ENCODE measurements at places on chromosomes 3 and 15.

GRCh38 chr15:50071551-50072258 is 47.3 kb downstream of the ATP8B4 start:
- DNase-seq: no peak

GRCh38 chr3:175748087-175748730 is 889.1 kb downstream of the NAALADL2 start:
- no peak for DNase-seq

- no peak for DNase-seq
These were observed 5.6 kb downstream of the PDIA3 start for GRCh38 chr15:43751885-43752284.

- no peak for DNase-seq
These were observed 20.5 kb upstream of the STAG1 start for GRCh38 chr3:136772709-136773108.

- peak; percentile 31 for DNase-seq
These were observed 130.5 kb upstream of the EIF1B start for GRCh38 chr3:40179016-40179415.

DNA sequence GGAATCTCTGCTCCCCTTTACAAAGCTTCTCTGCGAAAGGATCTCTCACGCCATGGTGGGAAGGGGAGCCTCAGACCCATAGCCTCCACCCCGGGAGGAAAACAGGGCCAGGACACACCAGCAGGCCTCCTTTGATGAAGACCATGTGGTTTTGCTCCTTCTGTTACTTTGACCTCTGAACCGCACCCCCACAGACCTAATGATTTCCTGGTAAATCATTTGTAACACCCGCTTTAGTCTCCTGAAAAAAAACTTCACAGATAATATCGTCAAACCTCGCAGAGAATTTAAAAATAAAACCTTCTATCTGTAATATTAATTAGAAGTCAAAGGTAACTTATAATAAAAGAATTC is 18.3 kb downstream of the CPN2 start:
- no peak for DNase-seq

DNA sequence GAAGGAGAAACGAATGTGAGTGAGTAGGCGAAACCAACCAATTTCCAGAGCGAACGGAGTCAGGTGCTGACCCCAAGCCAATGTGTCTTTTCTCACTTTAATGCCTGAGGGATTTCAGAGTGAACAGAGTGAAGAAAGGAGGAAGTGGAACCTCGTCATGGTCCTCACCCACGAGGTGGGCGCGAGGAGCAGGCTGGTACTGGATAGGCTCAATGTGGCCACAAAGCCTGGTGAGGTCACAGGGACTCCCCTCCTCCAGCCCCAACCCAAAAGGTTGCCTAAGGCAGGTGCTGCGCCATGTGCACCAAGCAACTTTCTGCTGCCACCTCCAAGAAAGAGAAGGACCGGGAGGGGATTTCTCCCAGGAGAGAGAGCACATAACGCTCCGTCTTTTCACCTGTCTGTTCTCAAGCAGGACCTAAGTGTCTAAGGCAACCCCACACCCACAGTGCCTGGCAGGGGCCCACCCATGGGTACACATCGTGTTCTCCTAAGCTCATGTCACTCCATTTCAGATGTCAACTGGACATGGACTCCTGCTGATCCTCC is 3.8 kb downstream of the NRROS start:
- DNase-seq: no peak

Data from T-helper 2 cell (primary cell).